ENCODE measurements at places on chromosomes 3 and 15.

DNA sequence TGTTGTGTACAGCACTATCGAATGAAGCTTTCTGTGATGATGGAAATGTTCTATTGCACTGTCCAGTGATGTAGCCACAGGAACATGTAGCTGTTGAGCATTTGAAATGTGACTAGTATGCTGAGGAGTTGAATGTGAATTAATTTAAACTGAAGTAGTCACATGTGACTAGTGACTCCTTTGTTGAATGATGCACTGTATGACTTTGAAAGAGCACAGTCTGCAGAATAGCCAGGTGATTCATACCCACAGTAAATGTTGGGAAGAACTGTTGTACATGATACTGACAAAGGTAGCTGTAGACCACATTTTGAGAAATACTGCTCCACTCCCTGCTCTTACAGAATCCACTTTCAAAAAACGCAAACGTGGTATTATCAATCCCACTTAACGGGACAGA, 34.0 kb upstream of the ACTL6A start:
- ATAC-seq: no peak

- no peak for ATAC-seq
Measured at GRCh38 chr15:68985361-68985891, 29.1 kb upstream of the NOX5 start.

- ATAC-seq: no peak
Measured at GRCh38 chr3:121436641-121437040, 109.1 kb downstream of the POLQ start.

DNA sequence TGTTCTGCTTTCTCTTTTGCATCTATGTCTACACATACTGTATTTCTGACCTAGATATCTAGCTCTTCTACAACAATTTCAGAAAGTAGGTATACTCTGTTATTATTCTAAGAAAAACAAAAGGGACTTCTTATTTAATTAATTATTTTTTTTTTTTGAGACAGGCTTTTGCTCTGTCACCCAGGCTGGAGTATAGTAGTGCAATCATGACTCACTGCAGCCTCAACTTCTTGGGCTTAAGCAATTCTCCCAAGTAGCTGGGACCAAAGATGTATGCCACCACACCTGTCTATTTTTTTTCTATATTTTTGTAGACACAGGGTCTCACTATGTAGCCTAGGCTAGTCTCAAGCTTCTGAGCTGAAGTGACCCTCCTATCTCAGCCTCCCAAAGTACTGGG, 130.6 kb downstream of the MBNL1 start:
- peak; percentile 59 for ATAC-seq

DNA sequence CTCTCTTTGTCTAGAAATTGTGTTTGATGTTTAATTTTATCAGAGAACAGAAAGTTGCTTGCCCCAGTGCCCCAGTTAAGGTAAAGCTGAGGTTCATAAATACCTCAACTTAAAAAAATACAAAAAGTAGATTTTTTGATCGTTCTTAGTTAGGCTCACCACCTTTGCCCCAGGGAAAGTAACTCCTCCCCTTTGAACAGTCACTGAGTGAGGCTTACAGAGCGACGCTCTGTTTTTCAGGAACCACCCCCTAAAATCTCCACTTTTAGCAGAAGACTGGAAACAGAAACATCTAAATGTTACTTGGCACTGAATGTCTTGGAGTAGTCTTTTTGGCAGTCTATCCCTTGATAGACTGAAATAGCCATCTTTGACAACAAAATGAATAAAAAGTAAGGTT, 24.9 kb downstream of the BLM start:
- ATAC-seq: no peak

DNA sequence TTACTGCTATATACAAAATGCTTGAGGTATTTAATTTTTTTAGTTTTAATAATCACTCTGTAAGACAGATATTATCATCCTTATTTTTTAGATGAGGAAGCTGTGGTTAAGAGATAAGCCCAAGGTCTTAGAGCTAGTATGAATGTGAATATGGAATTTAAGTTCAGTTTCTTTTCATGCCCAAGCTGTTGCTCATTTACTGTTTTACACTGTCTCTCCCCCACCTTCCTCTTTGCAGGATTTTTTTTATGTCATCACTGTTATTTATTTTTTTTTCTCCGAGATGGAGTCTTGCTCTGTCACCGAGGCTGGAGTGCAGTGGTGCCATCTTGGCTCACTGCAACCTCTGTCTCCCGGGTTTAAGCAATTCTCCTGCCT, 22.5 kb downstream of the MAP2K5 start:
- ATAC-seq: no peak

GRCh38 chr15:91023720-91024119, 1.3 kb upstream of the VPS33B start:
- ATAC-seq: no peak

DNA sequence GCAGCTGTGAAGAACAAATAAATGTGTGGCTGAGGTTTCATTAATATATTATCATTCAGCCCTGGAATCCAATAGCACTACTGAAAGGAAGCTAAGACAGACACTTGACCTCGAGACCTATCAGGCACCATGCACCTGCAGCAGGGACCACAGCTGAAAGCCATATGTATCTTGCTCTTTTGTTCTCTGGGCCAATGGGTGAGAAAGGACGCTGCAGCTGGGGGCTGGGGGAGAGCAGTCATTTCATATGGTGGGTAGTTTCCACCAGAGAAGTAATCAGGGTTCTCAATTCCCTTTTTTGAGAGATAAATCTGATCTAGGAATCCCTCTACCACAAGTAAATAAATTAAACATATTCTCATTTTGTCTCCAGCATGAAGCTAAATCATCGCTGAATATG, 225.6 kb upstream of the STRIT1 start:
- no peak for ATAC-seq
